ENCODE measurements at places on chromosomes 7 and 10.

DNA sequence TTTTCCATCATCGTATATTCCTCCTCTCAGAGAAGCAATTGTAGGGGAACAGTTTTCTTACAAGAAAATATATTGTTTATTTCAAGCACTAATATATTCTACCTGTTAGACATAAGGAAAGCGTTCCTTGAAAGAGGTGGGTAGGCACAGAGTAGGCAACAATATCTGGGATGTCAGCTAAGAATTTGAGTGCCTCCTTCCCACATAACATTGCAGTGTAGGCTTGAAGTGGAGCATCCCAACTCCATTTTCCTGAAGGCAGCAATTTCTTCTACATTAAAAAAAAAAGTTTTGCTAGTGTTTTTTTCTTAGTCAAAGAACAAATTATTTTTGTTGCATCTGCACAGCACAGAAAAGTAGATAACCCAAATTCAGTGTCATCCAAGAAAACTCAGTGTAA is 20.8 kb downstream of the BCAP29 start:
- DNase-seq = no peak

GRCh38 chr7:55532150-55532917 is 40.0 kb downstream of the VOPP1 start:
- no peak for DNase-seq

DNA sequence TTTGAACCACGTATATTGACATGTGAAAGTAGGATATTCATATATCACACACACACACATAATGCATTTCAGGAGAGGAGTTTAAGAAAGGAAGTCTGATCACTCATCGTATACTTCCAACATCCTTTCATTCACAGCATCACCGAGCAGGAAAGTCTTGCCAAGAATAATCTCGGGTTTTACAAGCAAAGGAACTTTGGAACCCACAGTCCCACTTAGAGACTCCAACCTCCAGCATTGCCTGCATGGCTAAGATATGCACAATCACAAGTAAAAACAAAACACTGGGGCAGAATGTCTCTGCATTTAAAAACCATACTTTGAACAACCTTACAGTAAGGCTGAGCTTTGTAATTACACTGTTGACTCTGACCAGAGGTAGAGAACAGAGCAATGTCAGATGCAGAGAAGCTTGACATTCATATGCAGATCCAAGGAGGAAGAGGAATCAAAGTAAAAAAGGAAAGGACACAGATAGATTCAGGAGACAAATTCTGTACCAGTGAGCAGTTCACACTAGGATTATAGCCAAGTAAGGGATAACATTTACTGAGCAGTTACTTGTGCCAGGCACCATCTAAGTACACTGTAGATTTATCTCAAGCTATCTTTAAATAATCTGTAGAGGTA is 14.8 kb downstream of the THSD7A start:
- no peak for DNase-seq

DNA sequence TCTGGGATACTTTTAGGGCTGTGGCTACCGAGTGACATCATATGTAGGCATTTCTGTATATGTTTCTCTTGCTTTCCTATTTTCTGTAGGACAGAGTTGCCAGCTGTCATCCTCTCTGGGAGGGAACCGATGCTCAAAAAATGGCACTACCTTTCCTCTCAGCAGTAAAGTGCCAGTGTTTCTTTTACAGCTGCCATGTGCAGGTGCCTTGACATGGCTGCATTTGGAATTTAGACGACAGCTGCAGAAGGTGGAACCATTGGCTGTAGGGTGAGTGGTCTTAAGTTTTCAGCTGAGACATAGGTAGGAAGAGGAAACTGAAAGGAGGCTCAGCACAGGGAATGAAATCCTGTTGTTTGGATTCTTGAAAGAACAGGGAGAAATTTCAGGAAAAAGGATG is 20.2 kb upstream of the RPA3 start:
- no peak for DNase-seq

DNA sequence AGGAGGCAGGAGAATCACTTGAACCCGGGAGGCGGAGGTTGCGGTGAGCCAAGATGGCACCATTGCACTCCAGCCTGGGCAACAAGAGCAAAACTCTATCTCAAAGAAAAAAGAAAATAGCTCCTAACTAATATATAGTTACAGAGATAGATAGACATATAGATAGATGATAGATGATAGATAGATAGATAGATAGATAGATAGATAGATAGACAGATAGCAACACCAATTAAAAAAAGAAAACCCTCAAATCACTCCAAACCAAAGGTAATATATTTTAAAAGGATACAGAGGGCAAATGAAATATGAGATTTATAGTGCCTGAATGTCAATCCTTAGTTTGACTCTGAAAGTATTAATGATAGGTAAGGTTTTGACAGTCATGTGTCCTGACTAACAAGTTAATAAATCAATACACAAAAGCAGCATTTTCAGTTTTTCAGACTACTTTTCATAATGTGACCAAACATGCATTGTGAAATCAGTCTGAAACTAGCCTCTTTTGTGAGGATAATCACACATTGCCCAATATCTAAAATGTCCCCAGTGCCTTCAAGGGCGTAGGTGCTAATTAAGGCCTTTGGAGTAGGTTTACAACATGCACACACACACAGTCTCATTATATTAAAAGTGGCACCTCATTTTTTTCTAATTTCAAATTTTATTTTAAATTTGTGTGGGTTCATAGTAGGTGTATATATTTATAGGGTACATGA is 61.2 kb downstream of the BPGM start:
- no peak for DNase-seq

DNA sequence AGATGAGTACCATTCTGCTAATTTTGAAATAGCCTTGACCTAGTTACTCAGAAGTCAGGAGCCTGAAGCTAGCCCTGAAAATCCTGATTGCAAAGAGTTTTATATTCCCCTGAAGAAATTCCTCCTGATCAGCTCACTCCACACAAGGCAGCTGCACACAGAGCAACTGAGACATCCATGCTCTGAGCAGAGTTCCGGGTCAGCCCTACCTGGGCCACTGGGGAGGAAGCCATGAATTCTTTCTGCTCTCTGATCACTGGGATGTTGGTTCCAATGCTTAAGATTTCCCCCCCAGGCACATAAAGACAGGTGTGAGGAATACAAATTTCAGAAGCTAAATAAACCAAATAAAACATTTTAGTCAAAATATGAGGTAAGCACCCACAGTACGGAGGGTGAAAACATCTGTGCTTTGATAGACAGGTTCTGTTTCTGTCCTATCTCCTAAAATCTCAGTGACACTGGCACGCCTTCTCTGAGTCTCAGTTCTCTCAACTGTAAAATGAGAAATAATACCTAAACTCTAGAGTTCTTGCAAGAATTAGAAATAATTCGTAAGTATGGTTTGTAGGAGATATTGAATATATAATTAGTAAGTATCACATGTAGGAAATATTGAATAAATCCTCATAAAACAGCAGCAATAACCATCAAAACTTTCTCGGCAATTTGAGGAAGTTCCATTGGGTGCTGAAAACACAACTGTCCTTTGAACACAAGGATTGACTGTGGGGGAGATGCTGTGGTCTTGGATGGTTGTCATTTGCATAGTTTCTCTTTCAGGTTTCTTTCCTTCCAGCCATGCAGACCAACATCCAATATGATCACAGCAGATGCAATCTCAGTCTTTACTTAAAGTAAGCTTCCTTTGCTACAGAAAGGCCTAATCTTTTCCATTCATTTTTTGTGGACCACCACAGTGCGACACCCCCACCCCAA is 133.0 kb upstream of the TNS3 start:
- DNase-seq = no peak

DNA sequence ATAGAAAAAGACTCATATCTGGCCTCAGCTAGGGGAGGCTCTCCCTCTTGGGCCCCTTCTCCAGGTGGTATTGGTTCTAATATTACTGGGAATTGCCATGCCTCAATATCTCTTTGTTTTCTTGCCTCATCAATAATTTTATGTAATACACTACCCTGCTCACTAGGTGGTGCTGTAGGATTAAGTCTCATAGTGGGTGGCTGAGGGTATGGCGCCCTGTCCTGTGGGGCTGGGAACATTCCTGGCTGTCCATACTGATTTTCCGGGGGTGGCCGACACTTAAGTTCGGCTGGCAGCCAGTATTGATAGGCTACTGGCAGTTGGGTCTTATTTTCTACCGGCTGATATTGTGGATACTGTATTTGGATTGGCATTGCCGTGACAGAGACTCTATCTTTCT is 9.0 kb upstream of the TAS2R3 start:
- DNase-seq = no peak

DNA sequence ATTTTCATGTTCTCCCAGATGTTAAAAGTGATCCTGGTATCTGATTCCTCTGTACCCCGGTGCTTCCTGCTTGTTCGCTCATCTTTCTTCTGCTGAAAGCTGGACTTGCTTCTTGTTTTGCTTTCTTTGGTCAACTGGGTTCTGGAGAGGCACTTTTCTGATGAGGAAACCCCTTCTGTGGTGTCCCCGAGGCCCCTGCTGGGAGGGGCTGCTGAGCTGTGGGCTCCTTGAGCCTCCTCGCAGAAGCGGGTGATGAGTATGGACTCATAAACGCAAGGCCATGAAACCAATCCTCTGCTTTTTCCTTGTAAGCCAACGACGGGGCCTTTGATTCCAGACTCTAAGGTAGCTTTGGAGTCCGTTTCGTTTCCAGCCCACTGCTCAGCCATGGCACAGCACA is 7.8 kb downstream of the WIPI2 start:
- DNase-seq = no peak

DNA sequence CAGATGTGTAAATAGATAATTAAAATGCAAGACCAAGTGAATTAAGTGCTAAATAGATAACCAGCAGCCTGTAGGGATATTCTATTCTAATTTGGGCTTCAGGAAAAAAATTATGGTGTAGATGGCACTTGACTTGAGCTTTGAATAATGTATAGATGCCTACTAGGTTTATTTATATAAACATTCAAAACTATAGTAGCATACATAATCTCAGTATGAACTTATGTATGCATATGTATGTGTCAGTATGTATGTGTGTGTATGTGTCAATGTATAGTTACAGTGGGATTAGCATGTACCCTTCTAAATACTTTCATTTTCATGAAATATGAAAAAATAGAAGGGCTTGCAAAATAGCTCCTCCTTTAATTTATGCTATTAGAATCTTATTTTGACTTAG is 207.3 kb upstream of the PPP1R3A start:
- DNase-seq = no peak

DNA sequence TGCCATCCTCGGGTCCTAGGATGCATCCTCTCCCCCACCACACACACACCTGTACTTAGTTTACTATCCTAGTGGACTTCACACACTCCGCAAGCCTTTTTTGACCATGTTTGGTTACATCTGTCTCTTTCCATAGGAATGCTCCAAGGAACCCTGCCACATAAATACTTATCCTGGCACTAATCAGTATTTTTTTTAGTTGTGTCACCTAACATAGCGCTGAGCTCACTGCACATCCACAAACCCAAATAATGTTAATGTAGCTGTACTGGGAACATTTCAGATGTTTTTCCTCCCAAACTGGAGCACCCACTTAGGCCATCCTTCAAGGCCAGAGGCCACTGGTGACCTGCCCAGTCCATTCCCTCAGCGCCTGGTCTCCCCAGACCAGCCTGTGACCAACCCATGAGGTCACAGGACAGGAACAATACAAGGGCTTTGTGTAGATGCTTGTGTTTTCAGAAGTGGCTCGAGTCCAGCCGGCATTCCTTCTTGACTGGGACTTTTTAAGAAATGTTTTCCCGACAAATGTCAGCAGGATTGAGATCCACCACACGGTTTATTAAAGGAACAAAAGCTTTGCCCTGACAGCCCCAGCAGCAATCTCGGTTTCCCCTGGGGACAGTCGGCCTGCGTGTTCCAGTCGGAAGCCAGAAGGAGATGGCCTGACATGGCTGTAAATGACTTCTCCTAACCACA is 181.4 kb downstream of the JCAD start:
- DNase-seq = no peak

- no peak for DNase-seq
These were observed 3.8 kb downstream of the MCM10 start for GRCh38 chr10:13165177-13165576.

GRCh38 chr10:52895059-52895458 is 122.5 kb upstream of the MBL2 start:
- DNase-seq = no peak

DNA sequence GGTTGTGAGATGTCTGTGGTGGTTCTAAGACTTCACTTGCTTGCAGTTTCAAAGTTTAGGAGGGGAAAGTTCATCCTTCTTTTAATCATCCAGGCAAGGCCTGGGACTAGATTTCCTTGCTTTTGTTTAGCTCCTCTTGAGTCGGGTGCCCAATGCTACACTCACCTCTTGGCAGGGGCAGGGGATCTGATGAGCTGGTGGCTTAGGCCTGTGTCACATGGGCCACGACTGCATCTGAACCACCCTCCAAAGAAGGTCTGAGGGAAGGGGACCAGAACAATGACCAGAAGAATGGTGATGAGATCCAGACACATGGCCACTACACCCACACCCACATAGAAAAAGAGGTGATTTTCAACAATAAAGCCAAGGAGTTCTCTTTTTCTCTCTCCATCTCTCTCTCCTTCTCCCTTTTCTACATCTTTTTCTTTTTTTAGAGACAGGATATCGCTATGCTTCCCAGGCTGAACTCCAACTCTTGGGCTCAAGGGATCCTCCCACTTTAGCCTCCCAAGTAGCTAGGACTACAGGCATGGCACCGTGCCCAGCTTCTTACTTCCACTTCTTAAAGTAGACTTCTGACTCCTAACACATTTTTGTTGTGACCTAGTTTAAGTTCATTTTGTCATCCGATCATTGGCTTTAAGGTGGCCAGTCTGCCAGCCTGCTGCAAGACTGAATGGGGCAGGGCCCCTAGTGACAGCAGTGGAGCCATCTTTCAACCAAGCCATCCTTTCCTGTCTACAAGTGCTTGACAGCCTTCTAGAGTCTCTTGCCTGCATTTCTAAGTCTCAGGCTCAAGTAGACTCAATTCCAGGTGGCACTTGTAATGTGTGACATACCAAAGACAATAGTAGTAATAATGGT is 350.9 kb downstream of the RNLS start:
- no peak for DNase-seq

DNA sequence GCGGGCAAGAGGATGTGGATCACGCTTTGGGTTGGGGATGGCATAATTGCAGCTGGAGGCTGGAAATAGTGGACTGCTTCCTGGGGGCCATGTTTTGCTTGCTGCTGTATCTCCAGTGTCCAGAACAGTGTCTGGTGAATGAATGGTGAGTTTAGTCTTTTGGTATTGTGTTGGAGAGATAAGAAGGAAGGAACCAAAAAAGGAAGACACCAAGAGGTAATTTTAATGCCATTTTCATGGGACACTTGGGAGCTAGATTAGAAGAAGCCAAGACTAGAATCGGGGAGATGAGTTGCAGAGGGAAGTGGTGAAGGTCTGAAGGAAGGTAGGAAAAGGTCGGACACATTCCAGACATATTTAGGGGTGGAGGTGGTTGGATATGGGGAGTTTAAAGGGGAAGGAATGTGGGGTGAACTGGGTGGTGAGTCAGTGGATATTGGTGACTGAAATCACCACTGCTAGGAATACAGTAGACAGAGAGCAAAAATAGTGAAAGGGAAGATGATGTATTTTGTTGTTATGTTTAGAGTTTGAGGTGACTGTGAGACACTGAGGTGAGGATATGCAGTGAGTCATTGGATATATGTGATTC is 76.7 kb downstream of the CCNY start:
- DNase-seq = no peak

- no peak for DNase-seq
These were observed 146.7 kb upstream of the KLF14 start for GRCh38 chr7:130880668-130881067.

All from stimulated activated CD8-positive, alpha-beta memory T cell treated with anti-CD3 and anti-CD28 coated beads, Interleukin-4, amount 100 ng/mL, for 1 hour (primary cell).